Gastroesophageal sphincter (tissue), 4 donors: ENCODE measurements at places on chromosomes 11 and 22. TPM values are rescaled to one million over a fixed set of nuclear protein-coding genes. Genes with fewer than 3 reads are reported as not detected.

Gene SCGB1D4
- not detected for total RNA-seq

Gene LRRN4CL
- total RNA-seq: 42.1 TPM

Gene APOL4
- total RNA-seq: 1.1 TPM

Gene NKAPD1
- 14.8 TPM for total RNA-seq

Gene ENTHD1
- total RNA-seq: not detected
